ENCODE measurements at places on chromosomes 4 and X. TPM values are rescaled to one million over a fixed set of nuclear protein-coding genes. Genes with fewer than 3 reads are reported as not detected.

Gene SUPT20HL1
- total RNA-seq = not detected

Gene LEF1
- 1.6 TPM for total RNA-seq

Gene RBMX2
- total RNA-seq = 17.3 TPM

Gene SPATA4
- total RNA-seq = 0.97 TPM

GRCh38 chrX:31423609-31424189 is 351.9 kb upstream of the FTHL17 start:
- peak; percentile 83 for DNase-seq

DNA sequence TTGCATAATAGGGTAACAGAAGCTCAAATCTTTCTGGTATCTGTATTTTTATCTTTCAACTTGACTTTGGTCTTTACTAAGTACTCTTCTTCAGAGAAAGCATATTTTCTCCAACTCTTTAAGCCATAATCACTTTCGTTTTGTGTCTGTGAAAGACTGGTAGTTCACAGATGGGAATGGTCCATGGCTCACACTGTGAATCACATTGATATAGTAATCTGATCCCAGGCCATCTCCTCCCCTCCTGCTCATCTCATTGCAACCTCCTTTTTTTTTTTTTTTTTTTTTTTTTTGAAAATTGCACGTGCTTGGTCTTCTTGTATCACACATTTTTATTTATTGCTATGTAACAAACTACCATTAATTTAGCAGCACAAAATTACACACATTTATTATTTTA is 694.5 kb upstream of the SLIT2 start:
- DNase-seq = peak; percentile 8
